NCI-H1417 treated with DMSO at 0.1 percent for 48 hours (cell line): ENCODE measurements at places on chromosomes 2 and 18.
A peak's percentile ranks its signal among the peaks of the same experiment; 100 is the strongest.

- no peak for DNase-seq
Measured at GRCh38 chr18:60861575-60861974, 471.7 kb upstream of the CDH20 start.

GRCh38 chr2:37549598-37549997 lies 121.8 kb downstream of the CDC42EP3 start:
- no peak for DNase-seq

DNA sequence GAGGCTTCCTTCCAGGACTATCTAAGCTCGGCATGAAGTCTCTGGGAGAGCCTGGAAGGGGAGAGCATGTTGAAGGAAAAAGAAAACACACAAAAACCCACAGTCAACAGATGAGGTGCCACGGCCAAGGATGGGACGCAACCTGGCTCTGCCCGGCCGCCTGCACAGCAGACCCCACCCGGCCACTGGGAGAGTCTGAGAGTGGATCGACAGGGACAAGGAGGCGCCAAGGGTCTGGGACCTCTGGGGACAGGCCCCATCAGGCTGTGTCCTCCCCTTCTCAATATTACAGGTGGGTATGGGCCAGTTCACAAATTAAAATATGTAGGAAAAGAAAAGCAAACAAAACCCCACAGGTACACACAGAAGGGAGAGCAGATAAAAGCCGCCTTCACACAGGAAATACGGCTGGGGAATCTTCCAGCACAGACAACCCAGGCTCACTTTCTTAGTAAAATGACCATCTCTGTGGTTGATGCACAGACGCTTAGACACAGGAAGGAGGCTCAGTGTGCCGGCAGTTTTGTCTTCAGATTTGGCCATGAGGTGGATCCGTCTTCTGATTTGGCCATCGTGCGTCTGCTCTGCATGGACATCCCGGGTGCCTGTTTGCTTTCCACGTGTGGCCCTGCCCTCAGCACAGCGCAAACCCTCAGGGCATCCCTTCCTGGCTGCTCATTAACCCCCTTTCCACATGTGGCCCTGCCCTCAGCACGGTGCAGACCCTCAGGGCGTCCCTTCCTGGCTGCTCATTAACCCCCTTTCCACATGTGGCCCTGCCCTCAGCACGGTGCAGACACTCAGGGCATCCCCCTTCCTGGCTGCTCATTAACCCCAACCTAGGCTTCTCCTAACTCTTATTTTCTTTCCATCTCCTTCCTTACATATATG lies 138.4 kb downstream of the EIPR1 start:
- DNase-seq: no peak

- no peak for DNase-seq
Measured at GRCh38 chr18:75220551-75221355, 10.2 kb downstream of the TSHZ1 start.

- no peak for DNase-seq
Measured at GRCh38 chr2:33011373-33011772, 64.6 kb downstream of the LTBP1 start.

GRCh38 chr18:45274026-45274425 lies 341.2 kb upstream of the SLC14A2 start:
- DNase-seq: no peak

DNA sequence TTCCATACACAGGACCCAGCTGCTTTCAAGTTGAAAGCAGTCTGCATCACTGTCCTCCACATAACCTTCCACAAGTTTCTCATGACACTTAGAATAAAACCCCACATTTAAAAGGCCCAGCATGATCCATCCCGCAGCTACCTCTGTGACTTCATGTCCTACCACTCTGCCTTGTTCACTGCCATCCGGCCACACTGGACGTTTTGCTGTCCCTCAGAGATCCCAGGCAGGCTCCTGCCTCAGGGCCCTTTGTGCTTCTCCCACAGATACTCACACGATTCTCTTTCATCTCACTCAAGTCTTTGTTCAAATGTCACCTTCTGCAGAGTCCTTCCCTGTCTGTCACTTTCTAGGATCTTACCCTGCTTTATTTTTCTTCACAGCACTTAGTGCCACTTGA lies 232.9 kb upstream of the BOD1L2 start:
- no peak for DNase-seq

GRCh38 chr2:191566344-191566743 lies 111.6 kb upstream of the NABP1 start:
- peak; percentile 46 for DNase-seq

DNA sequence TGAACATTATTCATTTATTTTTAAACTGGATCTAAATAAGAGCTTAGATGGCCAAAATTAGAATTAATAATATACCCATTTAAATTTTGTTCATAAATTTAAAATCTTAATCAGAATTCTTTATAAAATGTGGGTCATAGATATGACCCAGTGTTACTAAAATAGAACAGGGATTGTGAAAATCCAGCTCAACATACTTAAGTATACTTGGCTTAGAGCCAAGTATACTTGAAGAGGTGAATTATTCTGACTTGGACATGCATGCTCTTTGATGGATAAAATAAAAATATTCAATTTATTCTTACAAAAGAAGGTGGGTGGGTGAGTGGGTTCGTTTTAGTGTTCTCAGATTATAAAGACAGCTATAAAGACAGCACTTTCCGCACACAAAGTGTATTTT lies 70.7 kb downstream of the SPOPL start:
- DNase-seq: no peak

- peak; percentile 69 for DNase-seq
Measured at GRCh38 chr2:112646102-112646719, 472 bp downstream of the SLC20A1 start.

- no peak for DNase-seq
Measured at GRCh38 chr2:158808426-158808825, 13.3 kb downstream of the DAPL1 start.

GRCh38 chr2:102060792-102061191 lies 69.0 kb downstream of the IL1R2 start:
- no peak for DNase-seq

GRCh38 chr2:134657650-134658250 lies 61.0 kb downstream of the TMEM163 start:
- DNase-seq: no peak

GRCh38 chr2:209956271-209956670 lies 46.2 kb upstream of the RPE start:
- DNase-seq: no peak

DNA sequence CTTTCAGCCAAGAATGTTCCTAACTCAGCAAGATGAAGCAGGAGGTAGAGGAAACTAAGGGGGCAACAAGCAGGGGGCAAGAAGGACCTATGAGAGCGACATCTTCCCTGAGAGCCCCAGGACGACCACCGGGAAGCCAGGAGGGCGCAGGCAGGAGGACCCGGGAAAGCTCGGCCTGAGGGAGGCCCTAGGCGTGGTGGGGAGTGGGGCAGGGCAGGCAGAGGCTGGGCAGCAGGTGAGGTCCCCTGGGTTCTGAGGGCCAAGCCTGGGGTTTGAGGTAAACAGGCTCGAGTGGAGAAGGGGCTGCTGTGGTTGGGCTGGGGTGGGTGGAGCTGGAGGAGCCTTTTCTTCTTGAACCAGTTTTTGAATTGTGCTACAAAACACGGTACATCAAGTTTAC lies 1.3 kb upstream of the ALPI start:
- no peak for DNase-seq

DNA sequence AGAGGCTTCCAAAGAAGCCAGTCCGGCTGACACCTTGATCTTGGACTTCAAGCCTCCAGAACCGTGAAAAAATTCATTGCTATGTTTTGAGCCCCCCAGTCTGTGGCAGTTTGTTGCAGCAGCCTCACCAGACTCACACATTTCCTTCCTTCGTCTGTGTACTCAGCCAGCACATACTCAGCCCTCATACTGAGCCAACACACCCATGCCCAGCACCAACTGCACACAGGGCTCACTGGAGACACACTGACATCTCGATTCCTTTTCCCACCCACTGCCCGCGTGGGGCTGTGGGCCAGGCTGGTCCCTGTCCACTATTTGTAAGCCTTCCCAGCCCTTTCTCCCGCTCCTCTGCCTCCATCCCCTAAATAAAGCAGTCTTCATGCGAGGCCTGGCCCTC lies 24.1 kb upstream of the NMUR1 start:
- DNase-seq: no peak

- peak; percentile 14 for DNase-seq
Measured at GRCh38 chr18:43396266-43396665, 119.0 kb upstream of the SYT4 start.

DNA sequence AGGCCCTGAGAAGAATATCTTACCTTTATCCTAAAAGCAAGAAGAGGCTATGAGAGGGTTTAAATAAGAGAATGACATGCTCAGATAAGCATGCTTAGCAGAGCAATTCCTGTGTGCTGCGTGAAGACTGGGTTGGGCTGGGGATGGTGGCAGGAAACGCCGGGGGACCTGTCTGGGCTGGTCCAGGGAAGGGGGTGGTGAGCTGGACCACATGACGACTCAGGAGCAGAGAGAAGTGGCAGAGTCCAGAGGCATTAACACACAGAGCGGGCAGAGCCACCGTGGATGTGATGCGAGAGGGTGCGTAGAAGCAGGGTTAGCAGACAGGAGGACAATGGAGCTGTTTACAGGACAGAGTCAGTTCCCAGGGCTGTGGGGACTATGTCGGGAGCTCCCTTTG lies 84.5 kb downstream of the ZBTB7C start:
- no peak for DNase-seq

DNA sequence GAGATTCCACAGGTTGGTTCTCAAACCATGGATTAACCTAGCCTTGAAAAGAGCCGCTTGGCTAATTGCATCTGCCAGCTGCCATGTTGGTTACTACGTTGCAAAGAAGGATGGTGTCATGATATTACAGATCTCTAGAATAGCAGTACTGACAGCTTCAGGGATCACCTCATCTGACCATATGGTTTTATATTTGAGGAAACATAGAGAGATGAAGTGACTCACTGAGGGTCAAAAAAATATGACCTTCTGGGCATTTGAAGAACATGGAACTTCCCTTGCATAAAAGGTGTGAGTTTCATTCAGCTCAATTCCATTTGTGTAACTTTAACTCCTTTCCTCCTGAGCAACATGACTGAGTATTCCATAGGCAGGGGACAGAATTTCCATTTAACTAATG lies 242.3 kb downstream of the SETBP1 start:
- DNase-seq: no peak

GRCh38 chr2:203808046-203808750 lies 59.4 kb upstream of the CTLA4 start:
- DNase-seq: no peak

- no peak for DNase-seq
Measured at GRCh38 chr2:86225581-86225980, 26.3 kb downstream of the MRPL35 start.

DNA sequence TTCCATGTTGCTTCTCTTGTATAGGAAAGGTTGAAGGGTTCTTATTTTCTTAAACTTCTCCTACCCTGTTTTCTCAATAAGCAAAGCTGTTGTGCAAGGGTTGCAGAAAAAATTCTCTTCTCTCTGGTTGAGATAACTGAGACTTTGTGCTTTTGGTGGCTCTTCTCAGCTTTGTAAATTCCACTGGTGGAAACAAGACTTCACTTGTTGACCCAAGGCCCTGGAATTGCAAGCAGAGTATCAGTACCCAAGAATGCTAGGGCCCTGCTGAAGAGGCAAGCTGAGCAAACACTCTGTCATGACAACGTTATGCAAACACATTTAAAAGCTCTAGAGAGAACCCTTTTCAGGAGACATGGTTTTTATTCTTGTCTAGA lies 294.7 kb upstream of the EPAS1 start:
- DNase-seq: no peak

DNA sequence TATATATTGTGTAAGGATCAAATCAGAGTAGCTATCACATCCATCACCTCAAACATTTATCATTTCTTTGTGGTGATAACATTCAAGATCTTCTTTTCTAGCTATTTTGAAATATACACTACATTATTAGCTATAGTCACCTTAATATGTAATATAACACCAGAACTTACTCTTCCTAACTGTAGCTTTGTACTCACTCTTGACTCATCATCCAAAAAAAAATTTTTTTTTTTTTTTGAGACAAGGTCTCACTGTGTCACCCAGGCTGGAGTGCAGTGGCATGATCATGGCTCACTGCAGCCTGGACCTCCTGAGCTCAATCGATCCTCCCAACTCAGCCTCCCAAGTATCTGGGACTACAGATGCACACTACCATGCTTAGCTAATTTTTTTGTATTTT lies 153.3 kb downstream of the EML6 start:
- no peak for DNase-seq

DNA sequence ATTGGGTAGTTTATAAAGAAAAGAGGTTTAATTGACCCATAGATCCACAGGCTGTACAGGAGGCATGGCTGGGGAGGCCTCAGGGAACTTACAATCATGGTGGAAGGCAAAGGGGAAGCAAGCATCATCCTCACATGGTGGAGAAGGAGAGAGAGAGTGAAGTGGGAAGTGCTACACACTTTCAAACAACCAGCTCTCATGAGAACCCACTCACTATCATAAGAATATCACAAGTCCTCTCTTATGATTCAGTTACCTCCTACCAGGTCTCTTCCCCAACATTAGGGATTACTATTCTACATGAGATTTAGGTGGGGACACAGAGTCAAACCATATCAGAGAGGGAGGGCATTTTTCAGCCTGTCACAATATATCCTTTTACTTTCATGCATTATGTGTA lies 22.7 kb upstream of the DOCK10 start:
- DNase-seq: no peak

- peak; percentile 84 for DNase-seq
Measured at GRCh38 chr18:41150316-41150715, 804.7 kb upstream of the PIK3C3 start.

DNA sequence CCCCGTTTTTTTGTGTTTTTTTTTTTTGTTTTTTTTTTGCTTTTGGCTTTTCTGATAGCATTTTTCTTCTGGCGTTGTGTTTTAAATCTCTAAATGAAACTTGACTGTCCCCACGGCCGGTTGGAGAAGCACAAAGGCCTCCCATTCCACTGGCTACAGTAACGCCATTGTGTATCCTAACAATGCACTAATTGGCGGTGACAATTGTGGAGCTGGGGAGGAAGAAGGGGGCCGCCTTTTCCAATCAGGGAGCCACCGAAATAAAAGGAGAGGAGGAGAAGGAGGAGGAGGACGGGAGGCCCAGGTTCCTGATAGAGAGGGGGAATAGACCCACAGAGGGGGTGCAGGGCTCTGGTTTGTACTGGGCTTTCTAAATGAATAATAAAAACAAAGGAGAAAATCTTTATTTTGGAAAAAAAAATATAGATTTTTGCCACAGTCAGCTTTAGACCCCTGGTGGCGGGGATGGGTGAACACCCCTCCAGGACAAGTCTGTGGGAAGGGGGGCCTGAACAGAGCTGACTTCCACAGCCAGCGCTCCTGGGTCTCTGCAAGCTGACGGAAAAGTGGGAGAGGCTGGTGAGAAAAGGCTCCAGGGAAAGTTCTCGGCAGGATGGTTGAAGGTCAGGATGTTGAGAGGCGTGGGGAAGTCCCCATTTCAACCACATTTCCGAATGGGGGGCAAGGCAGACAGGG lies 43.7 kb upstream of the FZD5 start:
- no peak for DNase-seq

GRCh38 chr2:64608867-64609226 lies 44.9 kb downstream of the SERTAD2 start:
- no peak for DNase-seq

DNA sequence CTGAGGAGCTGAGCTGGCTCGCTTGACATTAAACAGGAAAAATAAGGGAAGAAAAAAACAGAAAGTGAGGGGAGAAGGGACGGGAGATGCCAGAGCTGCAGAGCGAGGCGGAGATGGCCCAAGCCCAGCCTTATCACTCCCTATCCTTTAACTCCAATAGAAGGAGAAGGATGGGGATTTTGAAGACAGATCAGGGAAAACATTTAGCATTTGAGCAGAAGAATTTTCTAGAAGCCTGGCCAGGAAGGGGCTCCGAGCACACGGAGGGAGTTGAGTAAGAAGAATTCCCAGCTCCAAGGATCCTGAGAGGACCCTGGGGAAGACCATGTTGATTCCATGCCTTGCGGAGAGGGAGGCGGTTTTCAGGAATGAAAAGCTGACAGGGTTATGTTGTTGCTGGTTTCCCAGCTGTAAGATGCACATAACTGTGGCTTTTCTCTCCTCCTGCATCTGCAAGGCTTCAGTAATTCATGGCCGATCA lies 35.6 kb downstream of the TWIST2 start:
- no peak for DNase-seq
